Hypothalamus (tissue), 51 donors: ENCODE measurements at places on chromosomes 4 and X.

DNA sequence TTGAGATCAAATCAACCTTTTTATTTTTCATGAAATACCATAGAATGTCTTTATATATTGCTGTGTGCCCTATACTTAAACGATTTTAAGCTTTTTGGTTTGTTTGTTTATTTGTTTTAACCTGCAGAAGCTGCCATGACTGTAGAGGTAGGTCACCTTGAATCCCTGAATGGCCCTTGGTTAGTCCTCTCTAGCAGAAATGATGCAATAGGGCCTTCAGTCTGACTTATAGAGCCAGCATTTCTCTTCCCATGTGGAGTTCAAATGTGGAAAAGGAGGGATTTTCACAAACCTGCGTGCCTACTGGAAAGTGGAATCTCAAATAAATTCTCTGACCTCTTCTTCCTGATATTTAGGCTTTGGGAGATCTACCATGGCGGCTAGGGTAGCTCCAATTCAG is 327.9 kb downstream of the MAPK10 start:
- DNase-seq, result no peak

DNA sequence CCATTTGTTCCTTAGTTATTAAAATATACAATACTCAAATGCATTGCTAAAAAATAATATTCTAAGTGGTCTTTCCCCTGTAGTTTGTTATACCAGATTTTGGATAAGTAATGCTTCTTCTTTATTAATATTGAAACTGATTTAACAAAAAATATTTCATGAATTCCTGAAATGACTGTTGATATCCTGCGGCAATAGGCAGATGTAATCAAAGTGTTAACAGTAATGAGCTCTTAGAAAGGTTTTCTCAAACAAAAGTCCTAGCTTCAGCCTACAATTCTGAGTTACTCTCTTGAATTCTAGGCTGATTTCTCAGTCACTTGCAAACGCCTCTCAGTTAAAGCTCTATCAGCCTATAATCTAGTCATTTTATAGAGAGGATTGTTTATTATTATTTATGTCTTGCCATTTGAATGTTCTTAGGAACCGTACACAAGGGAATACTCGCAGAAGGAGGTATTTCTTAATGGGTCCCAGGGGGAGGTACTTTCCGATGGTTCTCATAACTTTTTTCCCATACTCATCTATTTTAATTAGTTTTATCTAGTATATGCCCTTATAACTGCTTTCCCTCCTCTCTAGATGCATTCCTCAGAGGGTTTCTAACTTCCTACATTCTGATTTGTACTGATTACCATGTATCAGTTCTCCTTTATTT is 96.8 kb downstream of the FNIP2 start:
- no peak for DNase-seq

- DNase-seq, result no peak
These were observed 502.5 kb downstream of the TECRL start for GRCh38 chr4:63906660-63907183.

GRCh38 chrX:1500701-1501624 is 36.0 kb downstream of the P2RY8 start:
- no peak for DNase-seq

- DNase-seq, result no peak
These were observed 11.6 kb downstream of the HTT start for GRCh38 chr4:3085948-3086670.

GRCh38 chrX:40719218-40719617 is 16.1 kb downstream of the MED14 start:
- no peak for DNase-seq
